ENCODE measurements at places on chromosomes 7 and 10. TPM values are rescaled to one million over a fixed set of nuclear protein-coding genes. Genes with fewer than 3 reads are reported as not detected.

Gene TAS2R3
- 0.32 TPM for total RNA-seq

GRCh38 chr7:99098286-99098823, 45.6 kb downstream of the SMURF1 start:
- DNase-seq: no peak

Gene HSPA12A
- total RNA-seq: 15.9 TPM

Gene LRRD1
- not detected for total RNA-seq

Gene SH2D4B
- total RNA-seq: not detected

Gene NKX1-2
- not detected for total RNA-seq

- DNase-seq: no peak
These were observed 81.2 kb downstream of the FZD1 start for GRCh38 chr7:91345449-91345848.

Gene EFCAB10
- total RNA-seq: not detected

GRCh38 chr7:131109011-131109758, 218.5 kb upstream of the MKLN1 start:
- no peak for DNase-seq

- DNase-seq: no peak
These were observed 864.2 kb downstream of the REEP3 start for GRCh38 chr10:64385355-64385754.

Gene GRK5
- total RNA-seq: 47.6 TPM

DNA sequence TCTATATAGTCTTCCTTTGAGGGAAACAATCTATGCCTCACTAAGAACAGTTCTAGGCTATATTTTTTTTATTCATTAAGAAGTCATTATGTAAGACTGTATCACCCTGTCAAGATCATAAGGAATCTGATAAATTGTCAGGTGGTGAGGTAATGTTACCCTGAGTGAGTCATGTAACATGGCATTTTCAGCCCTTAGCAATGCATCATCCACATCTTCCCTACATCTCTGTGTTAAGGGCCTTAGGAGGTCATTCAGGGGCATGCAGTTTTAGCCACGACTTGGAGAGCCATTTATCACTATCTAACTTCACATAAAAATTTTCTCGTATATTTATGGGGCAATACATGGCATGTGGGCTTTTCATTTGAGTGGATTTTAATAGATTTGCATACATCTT, 924.5 kb upstream of the MBL2 start:
- DNase-seq: no peak

DNA sequence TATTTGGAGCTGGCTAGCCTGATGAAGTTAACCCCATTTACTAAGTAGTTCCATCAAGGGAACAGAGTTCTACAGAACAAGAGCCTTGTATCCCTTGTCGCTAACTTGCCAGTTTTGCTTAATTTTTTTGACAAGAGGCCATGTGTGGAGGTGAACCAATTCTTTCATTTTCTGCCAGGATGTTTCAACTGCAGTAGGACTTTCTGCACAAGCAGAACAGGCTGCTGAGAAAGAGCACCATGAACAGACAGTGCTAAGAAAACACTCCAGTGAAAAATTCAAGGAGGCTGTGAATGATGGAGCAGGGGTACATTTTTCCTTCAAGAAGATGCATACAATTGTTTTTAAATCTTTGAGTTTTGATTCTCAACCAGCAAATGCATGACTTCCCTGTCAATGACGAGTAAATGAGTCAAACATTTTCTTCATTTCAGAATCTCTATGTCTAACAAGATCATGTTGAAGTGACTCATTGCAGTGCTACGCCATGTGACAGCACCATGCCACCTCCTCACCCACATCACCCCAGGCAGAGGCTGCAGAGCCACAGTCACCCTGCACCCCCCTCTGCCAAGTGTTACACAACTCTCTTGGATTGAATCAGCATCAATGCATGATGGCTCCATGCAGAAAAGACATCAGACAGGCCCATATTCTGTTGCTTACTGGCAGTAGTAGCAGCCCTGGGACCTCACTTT, 193.1 kb downstream of the COBL start:
- no peak for DNase-seq

Gene CCDC146
- 13.5 TPM for total RNA-seq

Gene SEMA4G
- 0.86 TPM for total RNA-seq

DNA sequence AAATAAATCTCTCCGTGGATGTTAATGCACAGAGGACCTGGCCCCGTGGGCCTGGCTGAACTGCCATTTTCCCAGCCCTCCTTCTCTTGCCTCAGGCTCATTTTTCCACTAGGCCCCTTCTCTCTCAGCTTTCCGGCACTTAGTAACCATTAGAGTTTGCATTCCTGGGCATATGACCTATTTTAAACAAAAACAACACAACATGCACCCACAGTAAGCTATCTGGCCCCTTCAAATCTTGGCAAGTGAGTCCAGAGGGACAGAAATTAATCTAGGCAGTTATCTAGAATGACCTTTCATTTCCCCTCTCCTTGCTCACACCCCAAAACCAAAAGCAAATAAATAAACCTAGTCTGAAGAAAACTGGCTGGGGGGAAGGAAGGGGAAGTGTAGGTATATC, 11.7 kb downstream of the FBXW4 start:
- no peak for DNase-seq

- DNase-seq: no peak
These were observed 52.2 kb downstream of the PDGFA start for GRCh38 chr7:467393-467828.

Gene HABP2
- 0.24 TPM for total RNA-seq

Gene SGCE
- total RNA-seq: 15.8 TPM

GRCh38 chr7:17526621-17527020, 228.2 kb downstream of the AHR start:
- no peak for DNase-seq

- DNase-seq: no peak
These were observed 27.4 kb downstream of the TAX1BP1 start for GRCh38 chr7:27767374-27767773.
